ENCODE measurements at places on chromosomes 12 and 14. TPM values are rescaled to one million over a fixed set of nuclear protein-coding genes. Genes with fewer than 3 reads are reported as not detected.

ERP27 gene
- total RNA-seq: not detected

SHMT2 gene
- total RNA-seq: 17.9 TPM

EXOC5 gene
- 85.9 TPM for total RNA-seq

KRT6A gene
- total RNA-seq: not detected

PAPLN gene
- 46.3 TPM for total RNA-seq

KIF26A gene
- 2.7 TPM for total RNA-seq

LRTM2 gene
- total RNA-seq: 22.3 TPM

YBX3 gene
- total RNA-seq: 50.2 TPM

AICDA gene
- not detected for total RNA-seq

SERPINA12 gene
- total RNA-seq: not detected

TSHR gene
- not detected for total RNA-seq

KERA gene
- not detected for total RNA-seq

USP44 gene
- 3.1 TPM for total RNA-seq

SMIM41 gene
- total RNA-seq: not detected

PNMA1 gene
- total RNA-seq: 211 TPM

OTX2 gene
- total RNA-seq: not detected

RAPGEF3 gene
- 141 TPM for total RNA-seq

SSTR1 gene
- total RNA-seq: 12.8 TPM

OR4K17 gene
- total RNA-seq: not detected

RBM19 gene
- total RNA-seq: 34.9 TPM

ASIC1 gene
- 35.6 TPM for total RNA-seq

KRT7 gene
- not detected for total RNA-seq

ACSM4 gene
- total RNA-seq: not detected

TAPBPL gene
- total RNA-seq: 11.1 TPM

CFAP54 gene
- total RNA-seq: 6.7 TPM

FLRT2 gene
- total RNA-seq: 132 TPM

TTC6 gene
- 1.9 TPM for total RNA-seq

GARIN6 gene
- total RNA-seq: not detected

LRCOL1 gene
- not detected for total RNA-seq

SLC7A7 gene
- total RNA-seq: 2.7 TPM

CLEC4D gene
- not detected for total RNA-seq

KLRD1 gene
- total RNA-seq: 1.9 TPM

KCNMB4 gene
- 54.6 TPM for total RNA-seq

NRIP2 gene
- total RNA-seq: 21.3 TPM

PTPRQ gene
- 0.43 TPM for total RNA-seq

RHEBL1 gene
- 5.7 TPM for total RNA-seq

CLEC9A gene
- 1.9 TPM for total RNA-seq
